ENCODE measurements at places on chromosomes 12 and 14.

- no peak for DNase-seq
Observed at GRCh38 chr12:22299294-22299912, 35.1 kb downstream of the ST8SIA1 start.

GRCh38 chr12:131138638-131139362 lies 185.1 kb downstream of the ADGRD1 start:
- no peak for DNase-seq

DNA sequence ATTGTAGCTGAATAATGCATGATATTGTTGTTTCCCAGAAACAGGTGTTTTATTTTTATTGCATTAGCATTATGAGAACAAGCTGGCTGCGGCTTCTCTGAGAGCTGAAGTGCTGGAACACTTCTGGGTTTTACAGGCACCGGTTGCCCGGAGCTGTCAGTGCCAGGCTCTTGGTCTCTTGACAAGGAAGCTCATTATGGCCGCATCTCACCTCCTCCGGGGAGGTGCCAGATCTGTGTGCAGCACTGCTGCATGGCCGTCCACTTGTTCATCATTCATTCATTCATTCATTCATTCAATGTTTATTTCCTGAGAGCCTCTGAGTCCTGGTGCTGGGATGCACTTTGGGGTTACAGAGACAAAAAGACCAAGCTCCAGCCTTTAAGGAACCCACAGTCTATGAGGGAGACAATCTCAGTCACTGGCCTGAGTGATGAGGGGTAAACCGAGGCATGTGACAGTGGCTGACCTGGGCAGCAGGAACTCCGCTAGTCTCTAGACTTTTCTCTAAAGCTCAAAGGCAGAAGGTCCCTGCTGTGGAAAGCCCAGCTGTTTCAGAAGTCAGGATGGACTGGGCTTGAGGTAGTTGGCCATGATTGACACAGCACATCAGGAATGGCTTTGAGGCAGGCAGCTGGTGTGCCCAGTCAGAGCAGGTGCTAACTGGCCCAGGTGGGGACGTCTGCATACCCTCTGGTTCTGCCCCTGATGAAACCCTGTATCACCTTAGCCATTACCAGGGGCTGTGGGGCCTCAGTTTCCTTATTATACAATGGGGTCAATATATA lies 181.0 kb downstream of the ADGRD1 start:
- DNase-seq, result no peak

DNA sequence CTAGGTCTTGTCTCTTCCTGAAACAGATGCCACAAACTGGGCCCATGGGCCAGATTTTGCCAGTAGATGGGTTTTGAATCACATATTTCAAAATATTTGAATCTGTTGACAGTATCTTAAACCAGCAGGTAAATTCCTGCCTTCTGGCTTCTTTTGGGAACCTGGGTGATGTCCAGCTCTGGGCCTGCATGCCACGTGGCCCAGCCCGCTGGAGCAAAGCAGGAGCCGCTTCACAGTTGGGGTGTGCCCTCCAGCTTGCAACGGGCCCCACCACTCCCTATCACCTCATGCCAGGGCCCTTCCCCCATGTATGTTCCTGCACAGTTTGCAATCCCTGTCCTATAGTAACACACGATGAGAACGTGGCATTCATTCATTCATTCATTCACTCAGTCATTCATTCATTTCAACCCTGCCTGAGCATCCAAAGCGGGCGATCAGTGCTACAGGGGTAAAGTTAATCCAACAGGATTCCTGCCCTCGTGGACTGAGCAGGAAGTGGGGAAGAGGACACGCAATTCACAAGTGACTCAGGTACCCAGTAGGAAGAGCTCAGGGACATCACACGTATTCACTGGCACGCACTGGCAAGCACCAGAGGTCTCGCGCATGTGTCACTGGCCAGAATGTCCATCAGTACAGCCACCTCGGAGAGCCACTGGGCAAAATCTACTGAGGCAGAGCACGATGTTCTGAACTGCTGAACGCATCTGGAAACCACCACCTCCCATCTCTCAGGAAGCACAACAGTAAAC lies 27.8 kb downstream of the SCARB1 start:
- no peak for DNase-seq

DNA sequence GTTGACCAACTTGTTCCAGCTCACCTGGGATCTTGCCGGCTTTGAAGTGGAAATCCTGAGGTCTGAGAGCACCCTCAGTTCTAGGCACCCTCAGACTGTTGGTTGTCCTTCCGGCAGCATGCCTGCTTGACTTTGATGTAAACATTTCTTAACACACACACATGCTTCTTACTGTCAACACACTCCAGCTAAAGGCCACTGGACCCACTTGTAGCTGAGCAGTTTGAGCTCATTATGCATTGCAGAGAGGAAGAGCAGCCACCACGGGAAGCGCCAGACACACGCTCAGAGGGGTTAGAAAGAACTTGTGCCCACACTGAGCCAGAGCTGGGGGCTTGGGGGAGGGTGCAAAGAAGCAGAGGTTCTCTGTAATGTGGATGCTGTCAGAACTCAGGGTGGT lies 55.8 kb downstream of the TNFAIP2 start:
- no peak for DNase-seq
